ENCODE measurements at places on chromosomes 2 and 18.

- no peak for DNase-seq
Measured at GRCh38 chr2:120447127-120447785, 101.3 kb downstream of the INHBB start.

GRCh38 chr18:56258178-56258577 lies 380.2 kb downstream of the TXNL1 start:
- no peak for DNase-seq

- no peak for DNase-seq
Measured at GRCh38 chr2:71070294-71071093, 2.0 kb downstream of the NAGK start.

DNA sequence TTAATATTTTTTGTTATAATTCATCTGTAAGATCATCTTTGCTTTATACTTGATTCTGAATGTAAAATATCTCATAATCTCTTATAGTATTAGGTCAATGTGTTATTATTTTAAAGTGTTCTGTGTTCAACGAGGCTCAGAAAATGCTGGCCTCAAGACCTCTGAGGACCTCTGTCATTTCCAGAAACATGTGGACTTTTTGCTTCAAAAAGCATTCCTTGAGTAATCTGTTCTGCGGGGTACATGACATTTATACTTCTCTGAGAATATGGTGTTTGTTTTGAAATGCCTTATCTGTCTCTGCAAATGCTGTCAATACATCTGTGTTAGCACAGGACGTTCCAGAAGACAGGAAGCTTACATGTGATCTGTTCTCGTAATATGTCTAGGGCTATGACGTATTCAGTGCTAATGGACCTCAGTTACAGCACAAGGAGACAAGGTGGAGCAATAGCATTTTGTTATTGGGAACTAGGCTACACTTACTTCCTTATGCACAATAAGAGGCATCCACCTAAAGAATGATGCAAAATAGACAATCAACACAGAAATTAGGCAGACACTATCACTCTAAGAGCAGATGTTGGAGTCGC lies 37.6 kb upstream of the IL1RL1 start:
- DNase-seq = no peak

DNA sequence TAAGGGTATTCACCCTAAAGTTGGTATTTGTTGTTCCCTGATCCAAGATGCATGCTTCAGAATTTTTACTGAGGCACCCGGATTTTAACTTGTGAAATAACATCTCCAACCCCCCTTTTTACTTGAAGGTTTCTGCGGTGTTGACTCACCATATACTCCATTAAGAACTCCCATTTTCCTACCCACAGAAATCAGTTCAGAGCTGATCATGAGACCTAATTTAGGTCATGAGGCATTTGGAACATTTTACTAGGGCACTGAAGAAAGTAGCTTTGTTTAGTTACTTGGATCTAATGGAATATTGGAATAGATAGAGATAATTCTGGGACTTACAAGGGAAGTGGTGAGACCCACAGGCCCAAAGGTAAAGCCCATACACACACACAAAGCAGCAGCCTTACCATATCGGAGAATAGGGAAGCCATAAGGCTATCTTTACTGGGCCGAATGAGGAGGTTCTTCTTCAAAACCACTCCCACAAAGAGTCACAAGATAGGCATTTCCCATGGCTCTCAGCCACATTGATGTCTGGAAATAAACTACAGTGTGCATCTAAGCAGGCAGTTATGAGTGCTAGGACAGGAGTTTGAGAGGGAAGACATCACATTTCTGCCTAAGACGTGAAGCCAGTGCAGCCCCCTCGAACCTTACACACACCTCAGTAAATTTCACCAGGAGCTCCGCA lies 681.0 kb upstream of the LRRTM4 start:
- DNase-seq = no peak

All from stimulated activated CD4-positive, alpha-beta T cell treated with anti-CD3 and anti-CD28 coated beads, Interleukin-1b, Interleukin-23, amount 100 ng/mL, for 1 hour (primary cell).